ENCODE measurements at places on chromosomes 5 and 9.

- DNase-seq = no peak
Observed at GRCh38 chr9:19408316-19408692, 505 bp upstream of the ACER2 start.

- no peak for DNase-seq
Observed at GRCh38 chr9:72788966-72789735, 163.7 kb downstream of the ALDH1A1 start.

GRCh38 chr9:33236571-33236970, 3.4 kb upstream of the SPINK4 start:
- DNase-seq = no peak

GRCh38 chr5:111453747-111454146, 58.6 kb downstream of the STARD4 start:
- no peak for DNase-seq

GRCh38 chr9:79572608-79573411, 1.0 kb downstream of the TLE4 start:
- DNase-seq = peak; percentile 52

GRCh38 chr9:3262826-3263529, 262.8 kb downstream of the RFX3 start:
- DNase-seq = no peak

DNA sequence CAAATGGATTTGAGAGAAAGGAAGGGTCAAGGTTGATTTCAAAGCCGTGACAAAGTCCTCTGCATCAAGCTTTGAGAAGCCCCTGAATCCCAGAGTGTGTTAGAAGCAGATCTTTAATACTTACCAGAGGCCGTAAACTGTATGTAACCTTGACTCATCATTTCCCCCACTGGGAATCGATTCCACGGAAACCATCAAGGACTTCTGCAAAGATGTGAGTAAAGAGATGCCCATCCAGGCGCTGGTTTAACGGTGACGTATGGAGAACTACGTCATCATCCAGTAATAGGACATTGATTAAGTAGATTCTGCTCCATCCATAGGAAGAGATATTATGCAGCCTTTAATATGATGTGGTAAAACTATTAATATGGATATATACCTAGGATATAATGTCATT, 1.6 kb downstream of the RNF183 start:
- DNase-seq = no peak

GRCh38 chr9:35828716-35829083, at the start of gene FAM221B:
Gene FAM221B, minus strand, starts transcription at chr9:35828732. Its CDS starts 2,571 bp downstream, at chr9:35826161.
- no peak for DNase-seq

DNA sequence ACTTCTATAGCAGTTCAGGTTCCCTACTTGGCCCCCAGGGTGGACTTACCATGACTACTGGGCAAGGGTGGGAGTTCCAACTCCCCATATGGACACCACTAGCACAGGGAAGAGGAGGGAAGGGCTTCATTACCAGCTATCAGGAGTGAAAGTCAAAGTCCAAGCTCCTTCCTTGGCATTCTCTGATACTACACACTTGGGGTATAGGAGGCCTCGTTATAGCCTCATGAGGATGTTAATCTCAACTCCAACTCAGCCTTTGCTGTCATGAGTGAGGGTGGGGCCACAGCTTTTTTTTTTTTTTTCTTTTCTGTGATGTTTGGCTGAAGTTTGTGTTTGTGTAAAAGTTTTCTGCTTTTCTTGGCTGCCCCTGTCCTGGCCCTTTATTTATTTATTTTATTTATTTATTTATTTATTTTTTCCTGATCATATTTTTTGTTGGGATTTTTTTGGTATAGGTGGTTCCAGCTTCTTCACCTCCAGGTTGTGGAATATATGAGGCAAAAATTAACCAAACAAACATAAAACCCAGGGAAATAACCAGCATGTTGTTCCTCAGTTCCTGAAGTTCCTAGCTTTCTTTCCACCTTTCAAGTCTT, 8.7 kb downstream of the GARIN3 start:
- no peak for DNase-seq

GRCh38 chr5:29568028-29568427, 1625.5 kb upstream of the CDH6 start:
- DNase-seq = no peak

DNA sequence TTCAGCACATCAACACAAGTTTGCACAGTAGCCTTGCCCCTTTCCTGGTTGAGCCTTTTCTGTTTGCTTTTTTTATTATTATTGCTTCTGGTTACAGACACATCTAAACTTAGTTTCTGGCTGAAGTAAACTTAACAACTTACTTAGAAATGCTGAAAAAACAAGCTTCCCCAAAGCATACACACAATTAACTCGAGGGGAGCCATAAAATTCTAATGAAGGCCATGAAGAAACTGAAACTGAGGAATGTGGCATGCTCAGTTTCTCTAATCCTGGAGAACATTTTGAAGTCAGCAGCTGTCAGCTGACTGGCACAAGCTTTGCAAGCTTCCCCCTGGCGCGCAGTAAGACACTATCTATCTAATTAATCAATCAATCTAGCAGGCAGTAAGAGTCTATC, 3.7 kb downstream of the MYO10 start:
- no peak for DNase-seq

DNA sequence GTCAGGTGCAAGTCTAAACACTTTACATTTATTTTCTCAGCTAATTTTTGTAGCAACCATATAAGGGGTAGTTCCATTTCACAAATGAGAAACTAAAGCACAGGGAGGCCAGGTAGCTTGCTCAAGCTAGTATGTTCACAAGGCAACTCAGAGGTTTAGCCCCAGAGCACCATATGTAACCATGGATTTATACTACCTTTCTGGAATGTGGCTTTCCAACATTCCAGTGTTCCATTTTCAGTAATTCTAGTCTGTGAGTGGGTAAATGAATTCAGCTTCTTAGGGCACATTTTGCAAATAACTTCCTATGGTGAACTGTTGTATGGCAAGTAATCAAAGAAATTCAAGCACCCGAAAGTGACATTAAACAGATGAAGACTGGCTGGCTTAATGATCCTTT, 25.0 kb upstream of the CAST start:
- no peak for DNase-seq

GRCh38 chr9:73148447-73148937, 3.2 kb upstream of the ANXA1 start:
- no peak for DNase-seq

DNA sequence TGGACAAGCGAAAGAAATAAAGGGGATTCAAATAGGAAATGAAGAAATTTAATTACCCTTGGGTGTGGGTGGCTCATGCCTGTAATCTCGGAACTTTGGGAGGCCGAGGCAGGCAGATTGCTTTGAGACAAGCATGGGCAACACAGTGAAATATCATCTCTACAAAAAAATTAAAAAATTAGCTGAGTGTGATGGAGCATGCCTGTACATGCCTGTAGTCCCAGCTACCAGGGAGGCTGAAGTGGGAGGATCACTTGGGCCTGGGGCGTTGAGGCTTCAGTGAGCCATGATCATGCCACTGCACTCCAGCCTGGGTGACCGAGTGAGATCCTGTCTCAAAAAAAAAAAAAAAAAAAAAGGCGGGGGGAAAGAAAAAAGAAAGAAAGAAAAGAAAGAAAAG, 4.0 kb upstream of the RCL1 start:
- DNase-seq = no peak

DNA sequence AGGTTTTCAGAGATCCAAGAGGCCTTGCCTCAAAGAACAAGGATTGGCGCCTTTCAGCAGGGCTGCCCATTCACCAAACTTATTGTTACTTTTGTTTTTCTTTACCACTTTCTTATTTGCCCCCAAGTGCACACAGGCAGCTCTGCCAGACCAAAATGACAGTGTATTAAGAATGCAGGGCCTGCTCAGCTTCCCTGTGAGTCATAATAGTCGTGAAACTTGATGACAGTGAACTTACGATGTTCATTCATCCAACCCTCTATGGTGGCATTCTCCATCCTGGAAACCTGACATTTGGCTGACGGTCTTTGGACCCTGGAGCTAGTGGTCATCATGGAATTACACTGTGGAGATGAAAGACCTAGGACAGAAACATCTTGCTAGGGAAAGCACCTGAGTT, 44.3 kb downstream of the UBE2QL1 start:
- DNase-seq = no peak

DNA sequence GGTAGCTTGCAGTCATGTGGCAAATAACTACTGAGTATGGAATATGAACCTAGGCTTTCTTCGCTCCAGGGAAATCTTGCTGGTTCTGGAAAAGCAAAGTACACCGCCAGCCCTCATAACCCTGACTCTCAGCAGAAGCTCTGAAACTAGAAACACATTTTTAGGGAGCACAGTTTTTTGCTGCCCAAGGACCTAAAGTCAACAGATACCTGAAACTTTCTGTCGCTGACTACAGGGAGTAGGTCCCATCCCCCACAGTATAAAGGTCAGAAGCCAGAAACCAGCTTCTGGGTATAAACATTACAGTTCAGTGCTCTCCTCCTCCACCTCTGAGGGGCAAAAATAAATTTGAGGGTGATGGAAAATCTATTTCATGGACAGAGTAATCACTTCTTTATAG, 3.0 kb downstream of the ATOX1 start:
- no peak for DNase-seq
